ENCODE measurements at places on chromosomes 3 and 15.

DNA sequence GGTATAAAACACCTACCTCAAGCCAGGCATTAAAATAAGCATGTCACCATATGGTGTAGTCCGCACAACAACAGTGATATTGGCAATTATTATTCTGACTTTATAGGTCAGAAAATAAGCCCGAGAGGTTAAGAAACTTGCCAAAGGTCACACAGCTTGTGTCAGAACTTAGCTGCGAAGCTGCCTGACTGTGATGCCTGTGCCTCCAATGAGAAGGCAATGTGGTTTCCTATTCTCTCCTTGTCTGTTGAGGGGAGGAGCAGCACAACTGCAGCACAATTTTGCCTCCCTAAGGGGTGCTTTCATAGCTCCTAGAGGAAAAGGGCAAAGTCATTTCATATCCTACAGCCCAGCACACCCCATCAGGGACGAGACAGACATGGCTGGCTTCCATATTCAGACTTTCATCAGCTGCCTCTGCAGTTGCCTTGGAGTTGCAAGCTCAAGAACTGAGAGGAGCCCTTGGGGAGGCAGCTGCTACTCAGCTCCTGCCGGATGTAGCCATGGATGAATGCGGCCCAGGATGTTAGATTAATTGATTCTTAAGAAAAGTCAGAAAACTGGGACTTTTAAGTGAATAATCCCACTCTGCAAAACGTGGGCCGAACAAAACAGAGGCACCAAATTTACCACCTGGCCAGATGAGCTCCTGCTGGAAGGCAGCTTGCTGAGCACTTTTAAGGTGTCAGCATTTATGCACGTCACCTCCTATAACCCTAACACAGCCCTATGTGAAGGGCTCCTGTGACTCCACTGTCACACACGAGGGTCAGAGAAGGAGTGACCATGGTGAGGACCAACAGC lies 38.5 kb downstream of the MYO5C start:
- DNase-seq = no peak

- no peak for DNase-seq
Measured at GRCh38 chr15:63628123-63628822, 31.1 kb downstream of the FBXL22 start.

DNA sequence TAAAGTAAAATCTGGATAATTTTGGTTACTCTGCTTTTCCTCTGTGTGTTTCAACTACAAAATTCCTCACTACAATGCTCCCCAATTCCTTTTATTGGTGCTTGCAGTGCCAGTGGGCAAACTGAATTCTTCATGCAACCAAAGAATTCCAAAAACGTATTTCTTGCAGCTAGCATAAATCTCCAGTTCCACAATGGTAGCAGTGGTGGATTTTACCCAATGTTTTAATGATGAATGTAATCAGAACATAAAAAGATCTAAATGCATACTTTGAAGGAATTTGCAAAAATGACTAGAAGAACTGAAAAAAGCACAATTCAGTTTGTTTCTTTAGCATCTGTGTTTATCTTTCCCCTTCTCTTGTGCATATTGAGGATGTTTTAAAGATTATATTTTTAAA lies 359.6 kb upstream of the TPRG1 start:
- DNase-seq = no peak

- DNase-seq = no peak
Measured at GRCh38 chr15:78979456-78980320, 34.8 kb upstream of the CTSH start.

GRCh38 chr15:48754011-48754410 lies 56.9 kb downstream of the CEP152 start:
- no peak for DNase-seq

- no peak for DNase-seq
Measured at GRCh38 chr3:181703601-181704420, 7.9 kb upstream of the SOX2 start.

GRCh38 chr3:101809178-101810021 lies 30.4 kb downstream of the NXPE3 start:
- DNase-seq = no peak

- DNase-seq = no peak
Measured at GRCh38 chr3:187927565-187927964, 182.3 kb upstream of the BCL6 start.

DNA sequence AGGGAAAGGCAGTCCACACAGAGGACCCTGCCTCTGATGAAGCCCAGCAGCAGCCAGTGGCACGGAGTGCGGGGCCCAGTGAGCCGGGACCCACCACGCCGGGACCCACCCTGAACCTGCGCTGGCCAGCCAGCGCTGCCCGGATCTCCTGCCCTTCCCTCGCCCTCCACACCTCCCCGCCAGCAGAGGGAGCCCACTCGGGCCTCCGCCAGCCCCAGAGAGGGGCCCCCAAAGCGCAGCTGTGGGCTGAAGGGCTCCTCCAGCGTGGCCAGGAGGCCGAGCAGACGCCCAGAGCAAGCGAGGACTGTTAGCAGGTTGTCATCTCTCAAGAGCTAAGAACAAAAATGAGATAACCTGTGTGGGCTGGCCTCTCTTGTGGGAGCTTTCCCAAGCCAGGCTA lies 81.3 kb upstream of the ATP10A start:
- no peak for DNase-seq

GRCh38 chr3:102141096-102141927 lies 292.0 kb downstream of the NFKBIZ start:
- DNase-seq = no peak

DNA sequence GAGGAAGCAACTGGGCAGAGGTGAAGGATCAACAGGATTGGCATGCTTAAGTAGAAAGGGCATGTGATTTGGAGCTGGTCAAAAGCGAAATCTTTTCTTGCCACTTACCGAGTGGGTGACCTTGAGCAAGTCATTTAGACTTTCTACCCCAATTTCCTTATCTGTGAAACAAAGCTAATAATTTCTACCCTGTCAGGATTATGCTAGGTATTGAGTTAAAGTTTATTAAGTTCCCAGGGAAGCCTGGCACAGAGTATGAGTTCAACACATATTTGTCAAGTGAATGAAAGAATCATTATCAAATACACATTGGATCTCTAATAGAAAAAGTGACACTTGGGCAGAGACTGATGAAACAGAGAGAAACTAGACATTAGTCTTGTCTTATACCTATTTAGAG lies 66.4 kb upstream of the FRMD4B start:
- no peak for DNase-seq

DNA sequence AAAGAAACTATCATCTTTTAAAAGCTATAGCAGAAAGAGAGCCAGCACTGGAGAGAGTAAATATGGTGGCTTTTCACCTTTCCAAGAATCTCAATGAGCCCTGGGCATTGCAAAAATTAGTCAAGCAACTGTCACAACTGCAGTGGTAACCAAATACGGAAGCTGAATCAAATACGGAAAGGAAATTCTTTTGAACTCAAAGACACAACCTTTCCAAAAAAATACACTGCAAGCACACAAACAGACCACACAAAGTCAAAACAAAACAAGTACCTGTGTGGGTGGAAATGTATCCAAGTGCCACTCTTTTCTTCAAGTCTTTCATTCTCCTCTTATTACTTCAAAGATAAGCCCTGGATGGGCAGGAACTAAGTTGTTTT lies 17.6 kb downstream of the VGLL4 start:
- DNase-seq = no peak

DNA sequence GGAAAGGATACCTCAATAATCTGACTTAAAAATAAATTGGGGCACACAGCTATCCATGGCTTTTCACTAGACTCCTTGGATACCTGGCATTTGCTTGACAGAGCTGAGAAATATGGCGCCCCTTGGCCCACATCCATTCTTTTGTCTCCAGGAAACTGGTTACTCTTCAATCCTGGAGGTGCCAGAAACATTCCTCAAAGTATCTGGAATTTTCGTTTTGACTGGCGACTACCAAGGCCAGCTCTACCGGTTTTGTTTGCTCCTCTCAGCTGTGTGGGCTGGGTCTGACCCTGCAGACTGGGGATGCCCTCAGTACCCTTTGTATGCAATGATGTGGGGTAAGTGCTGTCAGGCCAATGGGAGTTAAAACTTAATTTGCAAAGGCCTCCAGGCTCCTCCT lies 27.0 kb downstream of the KATNBL1 start:
- DNase-seq = no peak

- DNase-seq = no peak
Measured at GRCh38 chr15:76123031-76123430, 63.2 kb downstream of the TMEM266 start.

DNA sequence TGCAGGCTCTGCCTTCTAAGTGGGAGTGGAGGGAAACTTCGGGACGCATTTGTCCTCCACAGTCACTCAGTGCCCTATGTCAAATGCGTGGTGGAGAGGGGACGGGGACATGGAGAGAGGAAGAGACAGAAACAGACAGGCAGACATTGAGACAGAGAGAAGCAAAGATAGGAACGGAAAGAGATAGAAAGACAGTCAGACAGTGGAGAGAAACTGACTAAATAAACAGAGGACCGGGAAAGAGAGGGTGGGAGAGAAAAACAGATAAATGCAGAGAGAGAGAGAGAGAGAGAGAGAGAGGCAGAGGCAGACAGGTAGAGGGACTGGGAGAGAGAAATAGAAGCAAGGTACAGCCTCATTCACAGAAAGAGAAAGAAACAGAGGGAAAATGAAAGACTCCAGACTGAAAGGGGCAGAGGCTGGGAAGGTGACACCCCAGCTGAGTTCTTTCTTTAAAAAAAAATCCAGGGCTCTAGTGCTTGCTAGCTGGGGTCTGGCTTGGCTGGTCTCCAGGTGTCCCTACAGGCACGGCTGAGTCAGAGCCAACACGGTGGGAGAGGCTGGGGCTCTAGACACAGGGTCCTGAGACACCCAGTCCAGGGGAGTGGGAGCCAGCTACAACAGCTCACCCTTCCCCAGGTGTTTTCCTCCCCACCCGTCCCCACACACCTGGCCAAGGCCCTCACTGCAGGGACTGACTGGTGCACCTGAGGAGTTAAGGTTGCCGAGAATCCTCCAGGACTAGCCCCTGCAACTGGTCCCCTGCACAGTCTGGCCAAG lies 506.1 kb upstream of the PROK2 start:
- no peak for DNase-seq

GRCh38 chr3:38250198-38250597 lies 15.4 kb upstream of the SLC22A13 start:
- no peak for DNase-seq

- DNase-seq = no peak
Measured at GRCh38 chr15:57819646-57820045, 113.1 kb downstream of the POLR2M start.

GRCh38 chr3:71583566-71584393 lies at the start of gene FOXP1:
FOXP1 (minus strand) TSS chr3:71583728; CDS start chr3:71198381, 385,347 bp downstream.
- peak; percentile 45 for DNase-seq

All from stimulated activated CD4-positive, alpha-beta T cell treated with anti-CD3 and anti-CD28 coated beads, TNF-alpha, amount 100 ng/mL, for 1 hour (primary cell).